Sigmoid colon (tissue), 7 donors: ENCODE measurements at places on chromosomes 2 and 18.
A peak's percentile ranks its signal among the peaks of the same experiment; 100 is the strongest.

GRCh38 chr2:148742373-148742772 is 97.8 kb downstream of the EPC2 start:
- H3K27ac ChIP-seq, result no peak overlapping the region
- no peak for DNase-seq
- H3K4me1 ChIP-seq, result no peaks in the 10 kb centered on the region
- H3K27me3 ChIP-seq, result no peaks in the 10 kb centered on the region
- no peak overlapping the region for H3K4me3 ChIP-seq
- H3K36me3 ChIP-seq, result no peaks in the 10 kb centered on the region

- H3K4me3 ChIP-seq, result no peak overlapping the region
- no peak for DNase-seq
- peaks cover 12% of the 10 kb centered on the region for H3K4me1 ChIP-seq
- H3K27ac ChIP-seq, result no peak overlapping the region
- no peaks in the 10 kb centered on the region for H3K36me3 ChIP-seq
- no peaks in the 10 kb centered on the region for H3K27me3 ChIP-seq
These were observed 7.8 kb upstream of the CNDP1 start for GRCh38 chr18:74526488-74526887.

- peak overlapping the region; percentile 25 for H3K27ac ChIP-seq
- H3K27me3 ChIP-seq, result no peaks in the 10 kb centered on the region
- peaks cover 70% of the 10 kb centered on the region for H3K36me3 ChIP-seq
- no peak for DNase-seq
- H3K4me1 ChIP-seq, result peaks cover 32% of the 10 kb centered on the region
These were observed 10.5 kb downstream of the COPS8 start for GRCh38 chr2:237096201-237096600.

- no peaks in the 10 kb centered on the region for H3K36me3 ChIP-seq
- no peak for DNase-seq
- no peaks in the 10 kb centered on the region for H3K27me3 ChIP-seq
- peak overlapping the region; percentile 1 for H3K27ac ChIP-seq
- H3K4me3 ChIP-seq, result no peak overlapping the region
These were observed 73.4 kb downstream of the NRXN1 start for GRCh38 chr2:50958504-50958903.

DNA sequence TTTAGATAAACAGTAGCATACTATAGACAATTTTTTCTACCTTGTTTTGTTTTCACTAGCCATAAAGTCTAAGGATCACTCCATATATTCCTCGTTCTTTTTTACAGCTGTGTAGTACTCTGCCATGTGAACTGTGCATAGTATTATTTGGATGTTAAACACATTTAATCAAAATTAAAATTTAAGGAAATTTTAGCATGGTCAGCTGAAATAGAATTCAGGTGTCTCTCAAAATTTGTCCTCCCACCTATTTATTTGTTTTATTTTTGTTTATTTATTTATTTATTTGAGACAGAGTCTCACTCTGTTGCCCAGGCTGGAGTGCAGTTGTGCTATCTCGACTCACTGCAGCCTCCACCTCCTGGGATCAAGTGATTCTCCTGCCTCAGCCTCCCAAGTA is 46.4 kb upstream of the AAK1 start:
- no peak for DNase-seq
- H3K27me3 ChIP-seq, result no peaks in the 10 kb centered on the region
- no peaks in the 10 kb centered on the region for H3K36me3 ChIP-seq
- H3K27ac ChIP-seq, result no peak overlapping the region
- no peak overlapping the region for H3K4me3 ChIP-seq
- peaks cover 3% of the 10 kb centered on the region for H3K4me1 ChIP-seq

- no peak overlapping the region for H3K27ac ChIP-seq
- peaks cover 5% of the 10 kb centered on the region for H3K4me1 ChIP-seq
These were observed 7.2 kb downstream of the CPSF3 start for GRCh38 chr2:9430316-9431293.

- H3K4me3 ChIP-seq, result no peak overlapping the region
- no peaks in the 10 kb centered on the region for H3K4me1 ChIP-seq
- H3K36me3 ChIP-seq, result no peaks in the 10 kb centered on the region
- DNase-seq, result no peak
- H3K27ac ChIP-seq, result no peak overlapping the region
These were observed 12.6 kb upstream of the LONRF2 start for GRCh38 chr2:100334929-100335328.

- no peak for DNase-seq
- no peaks in the 10 kb centered on the region for H3K4me1 ChIP-seq
- H3K27me3 ChIP-seq, result no peaks in the 10 kb centered on the region
- H3K4me3 ChIP-seq, result no peak overlapping the region
These were observed 55.5 kb downstream of the PRELID3A start for GRCh38 chr18:12463191-12463590.

GRCh38 chr18:48811401-48811800 is 139.4 kb downstream of the SMAD7 start:
- no peak for DNase-seq
- no peaks in the 10 kb centered on the region for H3K4me1 ChIP-seq
- H3K27ac ChIP-seq, result no peak overlapping the region
- H3K4me3 ChIP-seq, result no peak overlapping the region
- no peaks in the 10 kb centered on the region for H3K36me3 ChIP-seq

- H3K4me1 ChIP-seq, result no peaks in the 10 kb centered on the region
- no peak overlapping the region for H3K27ac ChIP-seq
- H3K27me3 ChIP-seq, result no peaks in the 10 kb centered on the region
- no peak overlapping the region for H3K4me3 ChIP-seq
- no peaks in the 10 kb centered on the region for H3K36me3 ChIP-seq
These were observed 146.6 kb upstream of the NCK2 start for GRCh38 chr2:105597806-105598803.

DNA sequence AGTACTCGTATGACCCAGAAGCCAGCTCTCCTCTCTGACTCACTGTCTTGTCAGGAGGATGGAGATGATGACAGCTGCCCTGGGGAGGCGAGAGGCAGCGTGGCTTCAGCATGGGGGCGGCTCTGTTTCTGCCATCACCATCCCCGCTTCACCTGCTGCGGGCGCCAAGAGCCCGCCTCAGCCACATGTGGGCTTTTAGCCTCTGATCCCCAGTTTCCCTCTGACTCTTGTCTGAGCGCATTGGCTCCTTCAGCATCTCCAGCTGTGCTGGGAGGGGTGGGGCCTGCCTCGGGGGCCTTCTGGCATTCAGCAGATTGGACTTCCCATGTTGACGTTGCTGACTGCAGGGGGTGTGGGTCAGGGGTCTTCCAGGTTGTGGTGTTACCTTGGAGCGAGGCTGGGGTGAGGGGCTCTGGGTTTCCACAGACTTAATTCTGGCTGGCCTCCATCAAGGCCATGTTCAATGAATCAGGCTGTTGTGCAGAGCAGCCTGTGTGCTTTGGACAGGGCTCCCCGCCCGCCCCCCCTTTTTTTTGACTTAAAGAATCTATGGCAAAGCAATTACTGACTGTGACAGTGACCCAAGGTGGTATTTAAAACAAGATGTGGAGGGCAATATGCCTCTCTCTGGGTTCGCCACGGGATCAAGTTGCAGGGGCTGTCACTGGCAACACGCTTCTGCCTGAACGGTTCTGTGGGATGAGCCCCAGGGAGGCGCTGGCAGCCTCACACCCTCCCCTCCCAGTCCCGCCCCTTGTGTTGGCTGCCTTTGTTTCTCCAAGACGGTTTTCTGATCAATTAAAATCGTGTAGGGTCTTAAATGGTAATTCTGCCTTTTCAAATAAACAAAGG is 228.3 kb downstream of the LDLRAD4 start:
- no peak for DNase-seq
- no peaks in the 10 kb centered on the region for H3K36me3 ChIP-seq
- H3K27me3 ChIP-seq, result no peaks in the 10 kb centered on the region
- peaks cover 42% of the 10 kb centered on the region for H3K4me1 ChIP-seq
- H3K27ac ChIP-seq, result peak overlapping the region; percentile 74
